ENCODE measurements at places on chromosomes 2 and 18. TPM values are rescaled to one million over a fixed set of nuclear protein-coding genes. Genes with fewer than 3 reads are reported as not detected.

PDE11A gene
- polyA plus RNA-seq, result not detected

ALK gene
- polyA plus RNA-seq, result not detected

CD207 gene
- polyA plus RNA-seq, result not detected

NEU2 gene
- not detected for polyA plus RNA-seq

- H3K27me3 ChIP-seq, result no peaks in the 10 kb centered on the region
- no peak overlapping the region for H3K27ac ChIP-seq
- no peak overlapping the region for H3K4me3 ChIP-seq
- DNase-seq, result no peak
- H3K4me1 ChIP-seq, result no peaks in the 10 kb centered on the region
- H3K36me3 ChIP-seq, result no peaks in the 10 kb centered on the region
Measured at GRCh38 chr2:132726155-132726554, 56.1 kb upstream of the LYPD1 start.

DNA sequence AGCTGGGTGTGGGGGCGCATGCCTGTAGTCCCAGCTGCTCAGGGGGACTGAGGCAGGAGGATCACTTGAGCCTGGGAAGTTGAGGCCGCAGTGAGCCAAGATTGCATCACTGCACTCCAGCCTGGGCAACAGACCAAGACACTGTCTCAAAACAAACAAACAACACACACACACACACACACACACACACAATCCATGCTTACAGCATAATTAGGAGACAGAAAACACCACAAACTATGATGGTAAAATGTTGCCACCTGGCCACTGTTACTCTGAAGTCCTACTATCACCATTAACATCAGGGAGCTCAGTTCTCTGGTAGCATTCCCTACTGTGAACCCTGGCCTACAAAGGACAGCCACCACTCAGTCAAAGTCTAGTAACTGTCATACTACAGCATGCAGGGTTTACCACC is 18.3 kb downstream of the DNPEP start:
- peaks cover 12% of the 10 kb centered on the region for H3K36me3 ChIP-seq
- no peak overlapping the region for H3K27ac ChIP-seq
- no peaks in the 10 kb centered on the region for H3K27me3 ChIP-seq
- H3K4me1 ChIP-seq, result no peaks in the 10 kb centered on the region
- no peak overlapping the region for H3K4me3 ChIP-seq

GRCh38 chr2:112881217-112881985 is 29.6 kb upstream of the IL37 start:
- no peak for DNase-seq
- H3K4me3 ChIP-seq, result no peak overlapping the region
- H3K4me1 ChIP-seq, result peaks cover 20% of the 10 kb centered on the region
- no peaks in the 10 kb centered on the region for H3K27me3 ChIP-seq

DNA sequence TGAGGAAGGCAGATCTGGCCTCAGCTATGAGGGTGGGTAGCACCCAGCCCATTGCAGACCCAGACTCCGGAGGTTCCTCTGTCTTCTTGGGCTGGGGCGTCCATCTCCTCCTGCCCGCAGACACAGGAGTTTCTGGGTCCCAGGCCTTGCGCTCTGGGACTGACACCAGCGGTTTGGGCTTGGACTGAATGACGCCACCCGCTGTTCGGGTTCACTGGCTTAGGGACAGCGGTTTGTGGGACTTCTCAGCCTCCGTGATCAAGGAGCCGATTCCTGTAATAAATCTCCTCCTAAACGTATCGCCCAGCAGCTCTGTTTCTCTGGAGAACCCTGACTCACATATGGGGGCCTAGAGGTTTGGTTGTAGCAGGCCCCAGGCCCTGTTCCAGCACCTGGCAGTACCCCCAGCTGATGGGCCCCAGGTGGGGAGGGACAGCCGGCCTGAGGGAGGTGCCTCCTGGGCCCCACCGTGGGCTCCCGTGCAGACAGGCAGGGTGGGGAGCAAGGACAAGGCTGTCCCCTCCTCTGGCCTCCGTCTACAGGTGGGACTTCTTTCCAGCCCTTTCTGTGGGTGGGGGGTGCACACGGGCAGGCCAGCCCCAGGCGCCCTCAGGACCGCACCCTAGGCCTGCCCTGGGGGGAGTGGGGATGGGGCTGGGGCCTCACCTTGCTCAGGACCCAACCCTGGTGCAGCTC is 4.5 kb upstream of the AQP12A start:
- no peaks in the 10 kb centered on the region for H3K4me1 ChIP-seq
- no peaks in the 10 kb centered on the region for H3K36me3 ChIP-seq
- no peaks in the 10 kb centered on the region for H3K27me3 ChIP-seq

- H3K27me3 ChIP-seq, result no peaks in the 10 kb centered on the region
- no peak for DNase-seq
- no peak overlapping the region for H3K4me3 ChIP-seq
- peaks cover 21% of the 10 kb centered on the region for H3K4me1 ChIP-seq
- H3K27ac ChIP-seq, result peak overlapping the region; percentile 88
Measured at GRCh38 chr18:48867978-48868377, 82.8 kb downstream of the SMAD7 start.

- no peaks in the 10 kb centered on the region for H3K27me3 ChIP-seq
- H3K27ac ChIP-seq, result no peak overlapping the region
- no peaks in the 10 kb centered on the region for H3K36me3 ChIP-seq
- DNase-seq, result no peak
- no peak overlapping the region for H3K4me3 ChIP-seq
Measured at GRCh38 chr2:212156088-212156487, 382.5 kb downstream of the ERBB4 start.

DNA sequence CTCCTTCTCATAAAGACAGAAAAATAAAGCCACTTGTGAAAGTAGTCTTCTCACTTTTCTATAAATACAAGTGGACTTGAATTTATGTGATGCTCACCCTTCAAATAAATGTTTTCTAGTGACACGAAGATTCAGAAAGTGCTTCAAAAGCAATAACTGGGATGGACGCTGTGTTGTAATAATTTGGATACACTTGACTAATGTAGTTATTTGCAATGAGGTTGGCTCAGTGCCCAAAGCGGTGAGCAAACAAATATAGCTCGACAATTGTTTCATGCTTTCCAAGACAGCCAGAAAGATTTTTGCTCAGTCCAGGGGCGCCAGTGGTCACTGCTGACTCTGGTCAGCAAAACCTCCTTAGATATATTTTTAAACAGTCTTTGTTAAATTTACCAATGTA is 278.6 kb upstream of the KLHL14 start:
- no peak overlapping the region for H3K27ac ChIP-seq
- no peak for DNase-seq
- H3K27me3 ChIP-seq, result peaks cover 4% of the 10 kb centered on the region
- H3K4me1 ChIP-seq, result no peaks in the 10 kb centered on the region
- no peaks in the 10 kb centered on the region for H3K36me3 ChIP-seq

DNA sequence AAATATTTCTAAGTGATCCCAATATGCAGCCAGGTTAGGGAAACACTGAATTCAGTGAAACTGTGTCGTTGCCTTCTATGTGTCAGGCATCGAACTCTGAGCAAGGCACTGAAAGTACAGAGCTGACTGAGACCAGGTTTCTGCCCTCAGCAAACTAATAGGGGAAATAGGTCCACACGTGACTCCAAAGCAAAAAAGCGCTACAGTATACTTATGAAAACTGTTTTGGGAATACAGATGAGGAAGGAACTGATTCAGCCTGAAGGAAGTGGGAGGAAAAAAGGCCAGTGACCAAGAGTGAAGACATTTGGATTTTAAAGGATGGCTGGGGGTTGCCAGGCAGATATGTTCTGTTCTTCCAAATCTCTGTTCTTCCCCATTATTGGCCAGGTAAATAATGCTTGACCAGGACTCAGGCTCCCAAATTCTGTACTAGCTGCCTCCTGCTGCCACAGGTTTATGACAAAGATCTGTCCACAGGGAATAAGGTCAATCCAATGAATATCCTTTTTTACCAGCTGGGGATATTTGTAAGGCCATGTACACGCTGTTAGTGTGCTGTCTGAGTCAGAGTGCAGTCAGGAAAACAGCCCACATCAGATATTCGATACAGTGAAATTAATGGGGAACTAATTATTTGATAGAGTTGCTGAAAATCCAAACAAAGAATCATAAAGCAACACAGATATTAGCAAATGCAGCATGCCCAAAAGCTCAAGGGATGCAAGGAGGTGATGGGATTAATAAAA is 24.5 kb upstream of the INPP4A start:
- peaks cover 23% of the 10 kb centered on the region for H3K27me3 ChIP-seq
- H3K4me3 ChIP-seq, result no peak overlapping the region
- H3K36me3 ChIP-seq, result peaks cover 5% of the 10 kb centered on the region

DNA sequence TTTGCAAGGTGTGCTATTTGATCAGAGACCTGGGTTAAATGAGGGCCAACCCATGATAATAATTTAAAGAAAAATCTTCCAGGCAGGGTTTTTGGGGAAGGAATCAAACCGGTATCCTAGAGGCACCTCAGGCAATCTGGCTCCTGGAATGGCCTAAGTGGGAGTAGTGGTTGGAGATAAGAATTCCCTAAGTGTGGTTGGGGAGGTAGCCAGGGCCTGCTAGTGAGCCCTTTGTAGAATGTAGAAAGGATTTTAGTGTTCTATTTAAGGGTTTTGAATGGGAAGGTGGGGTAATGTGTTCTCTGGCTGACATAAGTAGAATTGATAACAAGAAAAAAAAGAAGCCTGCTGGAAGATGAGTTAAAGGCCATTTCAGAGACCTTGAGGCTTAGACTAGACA is 422.2 kb downstream of the XIRP2 start:
- H3K36me3 ChIP-seq, result no peaks in the 10 kb centered on the region
- H3K27ac ChIP-seq, result no peak overlapping the region
- H3K4me3 ChIP-seq, result no peak overlapping the region

GRCh38 chr18:9838144-9838877 is 47.5 kb upstream of the TXNDC2 start:
- H3K36me3 ChIP-seq, result peaks cover 8% of the 10 kb centered on the region
- no peak overlapping the region for H3K4me3 ChIP-seq
- no peak for DNase-seq
- no peak overlapping the region for H3K27ac ChIP-seq
